ENCODE measurements at places on chromosomes 11 and 22.

GRCh38 chr11:17721242-17721999, 2.0 kb downstream of the MYOD1 start:
- no peak for DNase-seq

DNA sequence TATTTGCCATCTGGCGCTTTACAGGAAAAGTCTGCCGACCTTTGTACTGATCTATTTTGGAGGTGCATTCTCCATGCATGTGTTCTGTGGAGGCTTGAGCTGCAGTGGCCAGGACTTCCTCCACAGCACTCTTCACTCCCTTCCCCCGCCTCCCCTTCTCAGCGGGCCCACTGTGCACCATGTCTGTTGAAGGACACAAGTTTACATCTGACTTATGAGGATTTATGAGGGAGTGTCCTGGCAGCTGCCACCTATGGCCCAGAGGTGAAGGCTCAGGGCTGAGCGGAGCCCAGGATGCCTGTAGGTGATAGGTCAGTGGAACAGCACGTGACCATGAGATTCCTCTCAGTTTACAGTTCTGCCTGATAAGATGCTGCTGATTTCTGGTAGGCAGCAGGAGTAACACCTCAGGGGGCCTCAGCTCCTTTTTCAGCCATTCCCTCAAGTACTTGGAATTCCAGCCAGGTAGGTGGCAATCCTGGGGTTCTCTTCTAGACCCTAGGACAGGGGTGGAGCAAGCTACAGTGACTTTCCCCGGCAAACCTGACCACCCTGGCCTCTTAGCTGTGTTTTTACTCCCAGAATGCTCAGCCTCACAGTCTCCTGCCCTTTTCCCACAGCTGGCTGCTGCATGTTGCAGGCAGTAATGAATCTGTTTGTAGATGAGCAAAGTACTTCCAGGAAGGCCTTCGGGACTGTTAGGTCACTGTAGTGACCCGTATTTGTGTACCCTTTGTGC, 59.9 kb downstream of the PPFIBP2 start:
- DNase-seq = no peak

- no peak for DNase-seq
Measured at GRCh38 chr11:69209421-69210309, 53.9 kb downstream of the SMIM38 start.

GRCh38 chr11:117117681-117118080, 19.5 kb upstream of the SIK3 start:
- DNase-seq = no peak

- no peak for DNase-seq
Measured at GRCh38 chr11:126153972-126154371, 57.5 kb downstream of the RPUSD4 start.

DNA sequence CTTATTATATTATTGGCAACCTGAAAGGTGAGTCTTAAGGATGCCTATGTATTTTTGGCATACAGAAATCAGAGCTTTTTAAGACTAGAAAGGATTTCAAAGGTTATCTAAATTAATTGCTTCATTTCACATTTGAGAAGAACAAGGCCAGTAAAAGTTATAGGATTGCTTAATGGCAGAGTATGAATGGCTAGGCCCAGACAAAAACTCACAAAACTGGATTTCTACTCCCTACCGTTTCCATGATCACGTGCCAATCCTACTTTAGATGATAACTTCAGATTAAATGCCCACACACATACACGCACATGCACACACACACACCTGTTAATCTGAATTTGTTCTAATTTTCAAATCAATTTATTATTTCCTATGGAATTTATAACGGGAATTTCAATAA, 1.8 kb upstream of the PDE3B start:
- no peak for DNase-seq

DNA sequence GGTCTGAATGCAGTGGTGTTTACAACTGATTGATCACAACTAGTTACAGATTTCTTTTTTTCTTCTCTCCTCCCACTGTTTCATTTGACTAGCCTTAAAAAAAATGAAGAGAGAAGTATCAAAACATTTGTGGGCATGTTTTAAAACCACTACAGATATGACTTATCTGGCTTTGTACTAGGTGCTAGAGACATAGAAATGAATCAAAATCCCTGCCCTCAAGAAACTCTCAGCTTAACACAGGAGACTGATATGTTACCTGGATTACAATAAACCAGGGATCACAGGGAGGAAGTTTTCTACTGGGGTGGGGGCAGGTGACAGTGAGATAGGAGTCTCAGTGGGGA, 25.2 kb upstream of the CTR9 start:
- no peak for DNase-seq

DNA sequence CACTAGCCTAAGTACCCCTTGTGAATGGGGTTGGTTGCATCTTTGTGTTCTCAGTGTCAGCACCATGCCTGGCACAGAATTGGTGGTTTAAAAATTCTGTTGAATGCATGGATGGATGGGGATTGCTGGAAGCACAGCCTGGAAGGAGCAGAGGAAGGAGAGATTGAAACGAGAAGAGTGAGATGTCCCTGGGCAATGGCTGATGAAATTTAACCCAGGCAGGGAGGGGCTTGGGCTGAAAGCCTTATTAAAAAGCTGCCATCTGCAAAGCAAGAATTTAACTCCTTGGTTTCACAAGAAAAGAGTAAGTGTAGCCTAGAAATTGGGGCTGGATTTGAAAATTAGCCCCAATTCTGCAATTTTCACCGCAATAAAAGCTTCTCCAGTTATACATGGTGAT, 126.7 kb downstream of the TEAD1 start:
- no peak for DNase-seq

- DNase-seq = no peak
Measured at GRCh38 chr11:36108881-36109589, 165.2 kb downstream of the LDLRAD3 start.

- DNase-seq = no peak
Measured at GRCh38 chr11:10798330-10798928, 10.3 kb downstream of the EIF4G2 start.

- DNase-seq = no peak
Measured at GRCh38 chr11:45806072-45806933, 1.4 kb downstream of the SLC35C1 start.

GRCh38 chr11:19455731-19456130, 215.0 kb upstream of the E2F8 start:
- no peak for DNase-seq

DNA sequence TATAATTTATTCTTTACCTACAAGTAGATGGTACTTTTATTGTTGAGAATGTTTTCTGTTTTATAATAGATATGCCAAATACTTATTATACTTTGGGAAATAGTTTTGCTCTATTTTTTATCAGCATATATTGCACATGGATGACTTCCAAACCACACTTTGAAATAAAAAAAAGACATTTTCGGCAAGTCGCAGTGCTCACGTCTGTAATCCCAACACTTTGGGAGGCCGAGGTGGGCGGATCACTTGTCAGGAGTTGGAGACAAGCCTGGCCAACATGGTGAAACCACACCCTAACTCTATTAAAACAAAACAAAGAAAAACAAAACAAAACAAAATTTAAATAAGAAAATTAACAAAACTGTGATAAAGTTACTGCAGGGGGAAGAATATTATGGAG, 983.9 kb upstream of the CNTN5 start:
- DNase-seq = no peak

DNA sequence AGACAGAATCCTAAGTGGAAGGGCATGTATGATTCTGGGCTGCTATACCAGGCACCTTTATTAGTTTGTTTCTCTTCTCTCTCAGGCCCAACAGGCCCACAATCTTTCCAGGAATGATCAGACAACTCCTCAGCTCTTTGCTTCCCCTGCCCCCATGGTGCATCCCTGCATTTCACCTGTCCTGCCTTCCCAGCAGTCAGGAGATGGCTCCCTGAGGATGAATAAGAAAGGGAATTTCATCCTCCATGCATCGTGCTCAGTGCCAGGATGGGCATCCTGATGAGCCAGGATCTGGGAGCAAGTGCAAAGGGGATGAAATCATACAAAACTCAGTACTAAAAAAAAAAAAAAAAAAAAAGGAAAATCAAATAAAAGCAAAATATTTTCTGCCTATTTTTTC, 18.6 kb upstream of the NTM start:
- DNase-seq = no peak

GRCh38 chr11:120977266-120978137, 46.4 kb upstream of the TBCEL start:
- DNase-seq = no peak

DNA sequence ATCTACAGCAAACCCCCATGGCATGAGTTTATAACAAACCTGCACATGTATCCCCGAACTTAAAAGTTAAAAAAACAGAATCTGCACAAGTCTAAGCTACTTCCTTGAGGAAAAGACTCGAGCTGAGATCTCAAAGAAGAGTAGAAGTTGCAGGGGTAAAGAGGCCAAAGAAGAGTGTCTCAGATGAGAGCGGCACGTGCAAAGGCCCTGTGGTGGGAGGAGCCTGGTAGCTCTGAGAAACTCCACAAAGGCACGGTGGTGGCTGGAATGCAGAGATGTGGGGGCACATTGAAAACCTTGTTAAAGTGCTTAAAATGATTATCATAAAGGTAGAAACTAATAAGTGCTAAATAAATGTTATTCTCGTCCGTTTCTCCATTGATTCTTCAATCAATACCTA, 103.2 kb upstream of the GRK3 start:
- no peak for DNase-seq

DNA sequence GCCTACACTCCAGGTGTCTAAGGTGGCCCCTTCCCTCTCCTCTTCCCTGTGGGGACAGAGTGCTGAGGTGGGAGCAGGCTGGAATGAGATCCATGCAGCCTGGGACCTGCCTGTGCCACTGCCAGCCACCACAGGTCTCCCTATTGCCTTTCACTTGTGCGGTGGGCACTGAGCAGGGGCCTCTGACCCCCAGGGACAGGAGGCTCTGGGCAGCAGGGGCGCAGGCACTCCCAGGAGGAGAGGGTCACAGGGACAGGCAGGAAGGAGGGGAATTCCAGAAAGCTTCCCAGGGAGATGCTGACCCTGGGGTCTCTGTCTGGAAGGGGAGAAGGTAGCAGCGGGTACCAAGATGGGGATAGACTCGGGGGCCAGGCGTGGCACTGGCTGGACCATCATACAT, 228.5 kb upstream of the B3GAT1 start:
- DNase-seq = no peak

GRCh38 chr11:119167933-119168332, 592 bp upstream of the NLRX1 start:
- no peak for DNase-seq

DNA sequence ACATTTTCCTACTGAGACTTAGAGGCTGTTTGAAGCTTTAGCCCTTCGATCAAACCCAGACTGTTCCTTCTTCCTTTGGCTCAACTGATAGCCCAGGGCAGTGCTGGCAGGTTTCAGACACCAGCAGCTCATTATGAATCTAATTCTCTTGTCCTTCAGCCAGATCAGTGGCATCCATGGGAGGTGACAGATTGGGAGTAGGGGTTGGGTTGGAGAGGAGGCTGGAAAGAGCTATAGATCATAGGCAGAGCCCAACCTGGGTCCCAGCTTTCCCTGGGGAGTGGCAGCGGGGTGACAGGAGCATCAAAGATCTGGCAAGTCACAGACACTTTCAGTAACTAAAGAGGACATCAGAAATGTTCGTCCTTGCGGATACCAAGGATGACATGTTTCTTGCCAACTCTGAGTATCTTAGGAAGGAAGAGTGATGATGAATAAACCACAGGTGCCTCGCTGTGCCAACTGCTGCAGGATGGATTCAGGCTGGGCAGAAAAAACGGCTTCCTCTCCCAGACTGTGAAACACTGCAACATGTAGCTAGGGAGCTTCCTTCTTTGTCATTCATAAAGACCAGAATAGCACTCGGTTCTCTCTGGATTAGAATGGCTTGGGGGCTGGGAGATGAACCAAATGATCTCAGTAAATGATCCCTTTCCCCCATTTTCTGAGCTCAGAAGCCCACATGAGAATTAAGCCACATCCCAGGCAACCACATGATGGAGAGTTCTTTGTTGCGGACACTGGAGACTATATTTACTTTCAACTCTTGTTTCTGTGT, 19.1 kb downstream of the ABCC8 start:
- DNase-seq = no peak

- no peak for DNase-seq
Measured at GRCh38 chr11:110901441-110901840, 189.2 kb upstream of the ARHGAP20 start.

DNA sequence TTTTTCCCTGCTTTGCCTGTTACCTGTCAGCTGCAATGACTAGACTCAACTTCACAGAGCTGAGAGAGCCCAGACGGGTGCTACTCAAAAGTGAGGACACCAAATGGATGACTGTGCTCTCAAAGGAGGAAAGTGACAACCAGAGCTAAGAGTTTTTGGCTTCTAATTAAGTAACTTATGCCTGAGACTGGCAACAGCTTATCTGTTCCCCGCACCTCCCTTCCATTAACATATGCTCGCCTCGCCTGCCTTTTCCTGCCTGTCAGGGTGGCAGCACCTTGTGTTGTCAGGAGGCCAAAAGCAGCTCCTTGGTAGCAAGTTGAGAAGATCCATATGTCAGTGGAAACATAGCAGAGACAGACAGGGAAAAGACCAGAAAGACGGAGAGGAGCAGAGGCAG, 573.9 kb upstream of the KIRREL3 start:
- no peak for DNase-seq

- no peak for DNase-seq
Measured at GRCh38 chr11:91173701-91174100, 950.9 kb upstream of the CHORDC1 start.

- DNase-seq = no peak
Measured at GRCh38 chr11:15490535-15490934, 375.8 kb downstream of the INSC start.

- DNase-seq = no peak
Measured at GRCh38 chr22:50506611-50507420, 686 bp downstream of the LMF2 start.

- DNase-seq = no peak
Measured at GRCh38 chr11:128900468-128900867, 9.3 kb downstream of the KCNJ5 start.

- no peak for DNase-seq
Measured at GRCh38 chr22:43177479-43177878, 9.5 kb downstream of the TTLL12 start.
